NCI-H1694 (cell line): ENCODE measurements at places on chromosomes 12 and 14.
A peak's percentile ranks its signal among the peaks of the same experiment; 100 is the strongest.

DNA sequence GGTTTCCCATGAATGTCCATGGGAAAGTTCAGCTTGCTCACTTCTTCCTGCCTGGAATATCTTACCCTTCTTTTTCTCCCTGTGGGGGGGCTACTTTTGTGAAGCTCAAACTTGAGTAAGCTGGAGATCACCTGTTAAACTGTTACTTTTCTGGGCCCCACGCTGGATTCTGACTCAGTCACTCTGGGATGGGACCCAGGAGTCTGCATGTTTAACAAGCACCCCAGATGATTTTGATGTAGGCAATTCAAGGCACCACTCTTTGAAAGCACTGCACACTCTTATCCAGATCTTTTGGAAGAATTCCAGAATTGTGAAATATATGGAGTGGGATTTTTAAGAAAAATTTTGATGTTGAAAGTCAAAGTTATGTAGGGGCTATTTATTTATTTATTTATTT is 46.3 kb upstream of the IGF1 start:
- no peak for DNase-seq

DNA sequence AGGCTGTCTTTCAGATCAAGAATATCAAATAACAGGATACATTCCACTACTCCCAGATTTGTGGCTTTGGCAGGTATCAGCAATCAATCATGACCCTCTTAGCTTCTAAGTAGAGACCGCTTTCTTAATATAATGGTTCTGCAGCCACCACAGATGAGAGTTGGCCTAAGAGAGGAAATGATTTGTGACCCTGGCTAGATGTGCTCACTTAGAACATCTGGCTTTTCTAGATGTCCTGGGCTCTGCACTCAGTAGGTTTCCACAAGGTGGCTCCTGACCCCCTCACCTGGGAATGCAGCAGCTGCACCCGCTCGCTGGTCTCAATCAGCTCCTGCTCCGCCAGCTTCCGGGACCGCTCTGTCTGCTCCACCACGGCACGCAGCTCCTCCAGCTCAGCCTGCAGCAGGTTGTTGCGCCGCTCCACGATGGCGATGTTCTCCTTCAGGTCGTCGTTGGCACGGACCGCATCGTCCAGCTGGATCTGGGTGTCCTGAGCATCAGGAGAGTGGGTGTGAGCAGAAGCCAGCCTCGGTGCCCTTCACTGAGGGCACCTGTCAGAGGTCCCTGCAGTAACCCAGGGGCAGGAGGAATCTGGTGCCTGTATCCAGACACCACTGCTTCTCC is 8.9 kb downstream of the CMTM5 start:
- DNase-seq: no peak

DNA sequence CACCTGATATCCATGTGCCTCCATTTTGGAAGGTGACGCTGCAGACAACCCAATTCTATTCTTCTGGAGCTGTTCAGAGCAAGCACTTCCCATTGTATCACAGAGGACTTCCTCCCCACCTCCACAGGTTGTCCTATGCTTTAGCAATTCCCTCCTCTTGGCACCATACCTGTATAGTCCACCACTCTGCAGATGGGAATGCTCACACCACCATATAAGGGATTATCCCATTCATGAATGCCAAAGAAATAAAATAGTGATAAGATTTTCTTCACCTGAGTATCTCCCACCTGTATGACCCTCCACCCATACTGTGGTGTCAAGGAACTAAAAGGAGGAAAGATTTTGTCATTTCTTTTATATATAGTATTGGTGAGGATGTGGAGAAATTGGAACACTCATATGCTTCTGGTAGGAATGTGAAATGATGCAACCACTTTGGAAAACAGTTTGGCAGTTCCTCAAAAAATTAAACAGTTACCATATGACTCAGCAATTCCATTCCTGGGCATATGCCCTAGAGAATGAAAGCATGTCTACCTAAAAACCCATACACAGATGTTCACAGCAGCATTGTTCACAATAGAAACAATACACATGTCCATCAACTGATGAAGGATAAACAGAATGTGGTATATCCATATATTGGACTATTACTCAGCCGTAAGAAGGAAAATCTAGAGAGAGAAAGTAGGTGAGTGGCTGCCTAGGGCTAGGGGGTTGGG is 75.2 kb downstream of the FIGNL2 start:
- DNase-seq: no peak

GRCh38 chr14:25048170-25049016 is 1.6 kb downstream of the STXBP6 start:
- no peak for DNase-seq

DNA sequence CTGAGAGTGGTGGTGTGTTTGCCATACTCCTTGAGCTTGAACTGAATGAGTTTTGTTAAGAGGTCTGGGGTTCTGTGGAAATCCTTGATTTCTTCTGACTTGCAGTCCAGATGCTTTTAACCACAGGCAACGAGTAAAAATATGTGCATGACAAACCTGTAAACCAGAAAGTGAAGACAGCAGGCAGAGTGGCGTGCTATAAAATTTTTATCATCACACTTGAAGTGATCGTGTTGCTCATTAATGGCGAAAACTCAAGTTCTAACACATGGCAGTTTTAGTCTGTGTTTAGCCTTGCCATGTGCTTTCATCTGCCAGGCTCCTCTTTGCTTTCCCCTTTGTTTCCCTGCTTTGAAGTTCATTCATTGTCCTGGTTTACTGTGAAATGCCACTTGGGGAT is 28.0 kb downstream of the TXNRD1 start:
- peak; percentile 21 for DNase-seq
